Ecto neural progenitor cell (in vitro differentiated cells): ENCODE measurements at places on chromosomes 1 and 21.

GRCh38 chr1:183137782-183138181 lies 48.3 kb upstream of the LAMC2 start:
- DNase-seq, result no peak

GRCh38 chr1:220001095-220001501 lies 45.2 kb downstream of the EPRS1 start:
- DNase-seq, result no peak

GRCh38 chr1:110125810-110126209 lies 13.6 kb downstream of the UBL4B start:
- no peak for DNase-seq

- no peak for DNase-seq
Observed at GRCh38 chr1:181057079-181057478, 23.3 kb downstream of the MR1 start.

- no peak for DNase-seq
Observed at GRCh38 chr1:31725134-31725533, 21.3 kb upstream of the COL16A1 start.
